Posterior vena cava (tissue), 2 donors: ENCODE measurements at places on chromosomes 11 and 22.

GRCh38 chr11:122646549-122647340 lies 8.8 kb upstream of the UBASH3B start:
- no peak for DNase-seq

DNA sequence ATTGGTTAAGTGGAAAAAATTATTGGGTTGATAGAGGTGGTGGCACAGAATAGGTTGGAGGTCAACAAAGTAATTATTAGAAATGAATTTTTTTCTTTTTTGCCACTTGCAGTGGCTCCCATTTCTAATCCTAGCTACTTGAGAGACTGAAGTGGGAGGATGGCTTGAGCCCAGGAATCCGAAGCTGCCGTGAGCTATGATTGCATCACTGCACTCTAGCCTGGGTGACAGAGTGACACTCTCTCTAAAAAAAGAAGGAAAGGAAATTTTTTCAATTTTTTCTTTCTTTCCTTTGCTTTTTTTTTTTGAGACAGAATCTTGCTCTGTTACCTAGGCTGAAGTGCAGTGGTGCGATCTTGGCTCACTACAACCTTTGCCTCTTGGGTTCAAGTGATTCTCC lies 2.2 kb upstream of the BCO2 start:
- DNase-seq, result no peak

DNA sequence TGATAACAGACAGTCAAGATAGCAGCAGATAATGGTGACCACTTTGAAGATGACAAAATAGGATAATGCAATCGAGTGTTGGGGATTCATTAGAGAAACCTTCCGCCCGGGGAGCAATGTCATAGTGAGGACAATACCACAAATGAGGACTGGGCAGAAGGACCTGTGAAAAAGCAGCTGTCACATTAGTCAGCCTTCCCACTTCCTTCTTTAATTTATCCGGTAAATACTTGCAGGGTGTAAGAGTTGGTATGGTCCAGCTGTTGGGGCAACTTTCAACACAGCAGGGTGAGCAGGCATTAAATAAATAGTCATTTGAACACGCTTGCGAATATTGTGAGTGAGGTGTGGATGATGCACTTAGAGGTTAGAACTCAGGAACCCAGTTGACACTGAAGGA lies 132.5 kb upstream of the KIRREL3 start:
- no peak for DNase-seq

DNA sequence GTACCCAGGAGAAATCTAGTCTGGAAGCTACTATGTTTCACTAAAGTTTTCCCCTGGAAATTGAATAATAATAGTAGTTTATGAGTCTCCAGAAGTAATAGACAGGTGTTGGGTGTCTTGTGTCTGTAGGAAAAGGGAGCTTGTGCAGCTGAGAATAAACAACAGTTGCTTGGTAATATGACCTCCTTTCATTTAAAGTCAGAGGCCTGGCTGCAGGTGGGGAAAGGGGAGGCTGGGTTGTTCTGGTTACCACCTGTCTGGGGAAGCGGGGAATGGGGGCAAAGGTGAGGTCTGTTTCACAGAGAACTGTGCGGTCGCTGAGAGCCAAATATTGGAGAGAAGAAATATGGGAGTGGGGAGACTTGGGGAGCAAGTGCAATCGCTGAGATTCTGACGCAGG lies 3.3 kb upstream of the GRAMD1B start:
- DNase-seq, result no peak

GRCh38 chr11:15935373-15935772 lies 421.0 kb downstream of the SOX6 start:
- no peak for DNase-seq

- no peak for DNase-seq
Observed at GRCh38 chr11:44162004-44162403, 66.5 kb downstream of the EXT2 start.

- DNase-seq, result no peak
Observed at GRCh38 chr22:50173983-50174355, 3.4 kb downstream of the PANX2 start.

- DNase-seq, result no peak
Observed at GRCh38 chr11:28439403-28439802, 331.2 kb downstream of the METTL15 start.

- no peak for DNase-seq
Observed at GRCh38 chr22:35540595-35541253, at the start of gene RASD2. Gene RASD2, plus strand, starts transcription at chr22:35540831. Its CDS starts 5,979 bp downstream, at chr22:35546810.

DNA sequence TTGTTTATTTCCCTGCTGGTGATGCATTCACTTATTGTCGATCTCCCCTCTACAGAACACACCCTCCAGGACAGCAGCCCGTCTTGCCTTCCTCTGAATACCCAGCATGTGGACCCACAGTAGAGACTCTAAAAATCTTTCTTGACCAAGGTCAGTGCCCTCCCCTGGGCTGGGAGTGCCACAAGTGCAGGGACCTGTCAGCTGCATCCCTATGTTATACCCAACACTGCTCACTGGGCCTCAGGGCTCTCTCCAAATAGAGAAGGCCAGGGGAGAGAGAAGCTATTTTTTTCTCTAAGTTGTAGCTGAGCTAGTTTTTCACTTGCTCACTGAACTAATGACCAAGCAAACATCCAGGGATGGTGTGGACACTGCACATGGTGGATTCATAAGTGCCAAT lies 9.8 kb downstream of the KCNJ1 start:
- DNase-seq, result no peak

DNA sequence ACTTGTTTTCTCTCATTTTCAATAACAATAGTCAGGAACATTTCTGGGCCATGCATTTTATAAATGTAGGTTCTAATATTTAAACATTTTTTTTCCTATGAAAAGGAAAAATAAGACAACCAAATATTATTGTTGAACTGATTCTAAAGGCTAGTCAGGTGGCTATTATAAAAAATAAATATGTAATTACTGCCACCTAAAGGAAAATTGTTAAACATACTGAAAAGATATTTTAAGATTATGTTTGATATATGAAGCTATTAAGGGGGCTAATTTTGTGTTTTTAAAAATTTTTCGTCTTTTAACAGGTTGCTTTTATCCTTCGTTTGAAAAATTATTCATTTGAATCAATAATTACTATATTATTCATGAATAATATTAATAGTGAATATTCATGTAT lies 62.2 kb upstream of the FDX1 start:
- DNase-seq, result no peak

DNA sequence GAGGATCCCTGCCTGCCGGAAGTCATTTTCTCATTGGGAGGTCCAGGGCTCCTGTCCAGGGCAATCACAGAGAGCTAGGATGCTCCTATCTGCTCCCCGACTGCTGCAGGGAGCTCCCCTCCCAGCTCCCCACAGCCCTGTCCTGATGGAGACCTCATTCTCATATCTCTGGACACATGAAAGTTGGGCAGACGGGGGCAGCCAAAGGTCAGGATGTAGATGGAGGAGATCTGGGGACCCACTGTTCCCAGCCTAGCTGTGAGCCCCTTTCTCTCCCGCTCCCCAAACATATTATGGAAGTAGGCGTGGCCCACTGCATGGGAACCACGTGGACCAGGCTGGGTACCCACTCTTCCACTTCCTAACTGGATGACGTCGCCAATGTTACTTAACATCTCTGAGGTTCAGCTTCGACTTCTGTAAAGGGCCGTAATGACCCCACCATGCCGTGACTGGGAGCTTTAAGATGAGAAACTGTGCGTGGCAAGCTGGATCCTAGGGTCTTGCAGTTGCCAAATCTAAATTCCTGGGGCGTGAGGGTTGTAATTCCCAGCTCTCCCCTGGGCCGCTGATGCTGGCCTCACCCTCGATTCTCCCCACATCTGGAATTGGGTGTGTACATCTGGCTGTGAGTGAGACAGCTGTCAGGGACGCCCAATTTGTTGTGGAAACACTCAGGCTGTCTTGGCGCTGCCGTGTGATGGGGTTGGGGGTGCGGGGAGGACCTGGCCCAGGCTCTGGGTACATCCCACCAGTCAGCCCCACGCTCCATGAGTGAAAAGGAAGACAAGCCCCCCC lies 1.8 kb downstream of the CDC42EP2 start:
- peak; percentile 87 for DNase-seq

DNA sequence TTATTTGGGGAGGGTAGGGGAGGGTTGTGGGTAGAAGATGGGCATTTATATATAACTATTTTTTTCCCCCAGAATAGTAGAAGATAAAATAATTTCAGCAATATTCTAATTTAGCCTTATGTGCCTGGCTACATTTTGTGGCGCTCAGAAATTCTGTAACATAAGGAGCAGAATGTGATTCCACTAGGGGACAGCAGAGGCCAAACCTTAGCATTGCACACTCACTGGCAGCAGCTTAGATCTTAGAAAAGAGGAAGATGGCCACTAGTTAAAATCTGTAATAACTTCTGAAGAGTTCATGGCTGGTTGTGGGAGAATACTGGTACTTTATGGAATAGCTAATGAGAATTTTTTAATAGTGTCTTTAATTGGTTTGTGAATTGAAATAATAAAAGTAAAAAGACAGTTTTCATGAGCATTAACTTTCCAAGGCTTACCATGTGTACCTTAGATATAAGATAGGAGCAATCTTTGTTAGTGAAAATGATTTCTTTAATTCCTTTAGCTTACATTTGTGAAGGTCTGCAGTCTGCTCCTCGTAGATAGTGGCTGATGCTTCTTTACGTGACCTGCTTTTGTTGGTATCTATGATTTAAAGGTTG lies 33.1 kb downstream of the DDX10 start:
- DNase-seq, result no peak

DNA sequence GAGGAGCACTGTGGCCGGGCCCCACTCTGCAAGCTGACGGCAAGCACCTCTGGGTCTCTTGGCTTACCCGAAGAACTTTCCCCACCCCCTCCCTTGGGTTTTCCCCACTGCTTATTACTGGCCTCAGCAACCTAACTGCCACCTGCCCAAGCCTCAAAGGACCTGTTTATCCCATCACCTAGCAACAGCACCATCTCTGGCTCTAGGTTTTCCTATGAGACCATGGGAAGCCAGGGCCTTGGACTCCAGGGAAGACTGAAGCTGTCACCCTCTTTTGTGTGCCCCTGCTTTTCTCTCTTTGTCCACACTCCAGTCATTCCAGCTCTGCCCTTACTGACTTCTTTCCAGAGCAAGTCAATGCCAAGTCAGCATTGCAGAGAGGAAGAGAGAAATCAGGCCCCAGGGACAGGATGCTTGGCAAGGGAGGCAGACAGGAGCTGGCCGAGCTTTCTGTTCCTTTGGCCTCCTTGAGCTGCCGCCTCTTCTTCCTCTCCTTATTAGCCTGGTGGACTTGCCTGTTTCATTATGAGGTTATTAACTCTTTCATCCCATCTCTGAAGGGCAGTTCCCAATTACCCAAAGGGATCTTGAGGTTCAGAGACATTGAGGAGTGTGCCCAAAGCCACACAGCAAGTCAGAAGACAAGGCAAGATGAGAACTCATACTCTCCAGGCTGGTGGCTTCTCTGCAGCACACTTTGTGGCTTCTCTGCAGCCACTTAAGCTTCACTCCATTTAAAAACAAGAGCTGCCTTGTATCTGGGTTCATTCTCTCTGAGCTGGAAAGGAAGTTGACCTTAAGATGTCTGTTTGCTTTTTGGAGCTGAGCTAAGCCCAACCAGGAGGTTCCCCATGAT lies at the start of gene SMIM35:
TSS of gene SMIM35 (minus strand) at position 51 of the 856 bp plus-strand sequence. CDS start 206 bp downstream, outside the sequence.
- DNase-seq, result no peak

DNA sequence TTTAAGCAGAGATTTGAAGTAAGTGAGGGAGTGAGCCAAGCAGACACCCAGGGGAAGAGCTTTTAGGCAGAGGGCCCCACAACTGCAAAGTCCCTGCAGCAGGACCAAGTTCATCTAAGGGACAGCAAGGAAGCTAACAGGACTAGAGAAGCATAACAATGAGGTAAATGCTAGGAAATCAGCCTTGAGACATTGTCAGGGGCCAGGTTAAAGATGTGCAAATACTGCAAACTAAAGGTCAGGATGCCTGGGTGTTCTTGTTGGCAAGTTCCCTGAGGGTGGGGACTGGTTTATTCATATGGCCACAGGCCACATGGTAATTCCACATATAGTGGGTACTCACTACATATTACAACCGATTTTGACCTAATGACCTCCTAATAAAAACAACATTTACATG lies 399.2 kb upstream of the NARS2 start:
- no peak for DNase-seq

- no peak for DNase-seq
Observed at GRCh38 chr22:48379371-48379770, 1448.3 kb downstream of the BRD1 start.

DNA sequence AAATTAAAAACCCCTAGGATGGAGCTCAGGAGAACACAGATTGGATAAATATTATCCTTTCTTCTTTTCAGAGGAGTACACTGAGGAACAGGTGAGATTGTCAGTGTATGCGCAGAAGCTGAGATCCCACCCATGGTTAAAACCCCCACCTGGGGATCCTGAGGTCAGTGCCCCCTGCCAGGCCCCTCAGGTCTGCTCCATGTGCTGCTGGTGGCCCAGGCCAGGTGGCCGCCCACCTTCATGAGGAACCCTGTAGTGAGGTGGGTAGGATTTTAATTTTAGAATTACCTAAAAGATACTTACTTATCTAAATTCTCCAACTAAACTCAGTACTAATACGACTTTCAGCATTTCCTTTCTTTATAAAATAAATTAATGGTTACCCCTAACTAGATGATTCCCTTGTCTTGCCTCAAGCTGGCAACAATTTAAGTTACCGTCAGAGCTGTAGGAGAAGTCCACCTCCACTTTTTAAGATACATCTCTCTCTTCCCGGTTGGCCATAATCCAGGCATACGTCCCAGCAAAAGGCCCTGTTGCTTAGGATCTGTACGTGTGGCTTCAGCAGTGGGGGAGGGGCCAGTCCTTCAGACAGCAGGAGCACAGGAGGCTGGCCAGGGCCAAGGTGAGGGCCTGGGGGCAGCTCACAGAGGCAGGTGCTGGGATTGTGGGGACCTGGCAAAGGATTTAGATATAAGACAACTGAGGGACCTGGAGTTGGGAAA lies 61.5 kb upstream of the PITPNB start:
- no peak for DNase-seq

DNA sequence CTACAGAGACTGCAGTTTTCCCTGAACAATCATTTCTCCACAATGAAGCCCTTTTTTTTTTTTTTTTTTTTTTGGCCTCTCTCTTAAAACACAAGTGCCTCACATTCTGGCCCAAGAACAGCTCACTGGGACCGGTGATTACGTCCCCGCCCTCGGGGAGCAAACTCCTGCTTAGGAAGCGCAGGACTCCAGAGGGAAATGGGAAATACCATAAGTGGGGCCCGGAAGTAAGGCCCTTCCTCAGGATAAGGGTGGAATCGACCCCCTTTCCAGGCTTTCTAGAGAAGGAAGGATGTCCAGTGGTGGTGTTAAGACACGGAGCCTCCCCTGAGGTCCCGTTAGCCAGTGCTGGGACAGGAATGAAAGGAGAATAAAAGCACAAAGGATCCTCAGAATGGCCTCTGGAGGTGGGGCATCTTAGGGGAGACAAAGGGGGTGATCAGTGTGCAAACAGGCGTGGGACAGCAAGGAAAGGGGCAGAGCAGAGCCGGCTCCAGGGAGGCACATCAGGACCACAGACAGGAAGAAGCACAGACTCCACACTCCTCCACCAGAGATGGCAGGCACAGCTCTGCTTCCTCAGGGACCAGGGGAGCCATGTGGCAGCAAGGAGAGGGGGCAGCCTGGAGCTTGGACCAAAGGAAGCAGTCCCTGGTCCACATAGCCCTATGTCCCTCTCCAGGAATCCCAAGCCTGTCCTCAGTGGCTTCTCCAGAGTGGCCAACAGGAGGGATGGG lies 61.3 kb downstream of the CHST1 start:
- no peak for DNase-seq

GRCh38 chr11:76615950-76616349 lies 54.6 kb downstream of the LRRC32 start:
- peak; percentile 92 for DNase-seq
